ENCODE measurements at places on chromosomes 6 and 20. TPM values are rescaled to one million over a fixed set of nuclear protein-coding genes. Genes with fewer than 3 reads are reported as not detected.

The UTRN gene
- total RNA-seq: 84.8 TPM

The MUC21 gene
- total RNA-seq: not detected

The PBOV1 gene
- not detected for total RNA-seq

The PRSS35 gene
- total RNA-seq: not detected

The OR2H1 gene
- total RNA-seq: not detected

The HLA-G gene
- total RNA-seq: not detected

The NKAIN4 gene
- not detected for total RNA-seq
